EH (cell line): ENCODE measurements at places on chromosomes 1 and 21.

DNA sequence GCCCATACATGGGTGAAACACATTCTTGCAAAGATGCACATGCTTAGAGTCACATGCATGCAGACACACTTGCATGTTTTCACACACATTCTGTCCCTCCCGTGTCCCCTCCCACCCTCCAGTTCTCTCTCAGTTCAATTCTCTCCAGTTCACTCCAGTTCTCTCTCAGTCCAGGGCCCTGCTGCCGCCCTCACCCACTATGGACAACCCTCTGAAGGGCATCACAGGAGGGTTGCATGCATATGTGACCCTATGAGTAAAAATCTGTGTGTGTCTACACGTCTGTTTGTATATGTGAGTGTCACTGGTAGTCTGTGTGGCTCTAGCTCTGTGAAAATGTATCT lies 21.8 kb upstream of the ADGRB2 start:
- DNase-seq: no peak

DNA sequence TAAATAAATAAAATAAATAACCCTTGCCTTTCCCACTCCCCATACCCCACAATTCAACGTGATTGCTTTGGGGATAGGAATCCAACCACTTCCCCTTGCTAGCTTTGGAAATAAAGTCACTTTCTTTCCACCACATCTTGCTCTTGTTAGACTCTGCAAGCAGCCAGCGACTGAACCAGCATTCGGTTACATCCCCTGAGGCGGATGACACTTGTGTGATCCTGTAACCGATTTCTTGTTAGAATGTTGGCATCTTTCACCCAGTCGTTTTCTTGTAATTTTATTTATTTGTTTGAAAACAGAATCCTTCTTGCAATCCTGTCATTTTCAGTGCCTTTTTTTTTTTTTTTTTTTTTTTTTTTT lies 1.6 kb upstream of the IFNGR2 start:
- peak; percentile 91 for DNase-seq

DNA sequence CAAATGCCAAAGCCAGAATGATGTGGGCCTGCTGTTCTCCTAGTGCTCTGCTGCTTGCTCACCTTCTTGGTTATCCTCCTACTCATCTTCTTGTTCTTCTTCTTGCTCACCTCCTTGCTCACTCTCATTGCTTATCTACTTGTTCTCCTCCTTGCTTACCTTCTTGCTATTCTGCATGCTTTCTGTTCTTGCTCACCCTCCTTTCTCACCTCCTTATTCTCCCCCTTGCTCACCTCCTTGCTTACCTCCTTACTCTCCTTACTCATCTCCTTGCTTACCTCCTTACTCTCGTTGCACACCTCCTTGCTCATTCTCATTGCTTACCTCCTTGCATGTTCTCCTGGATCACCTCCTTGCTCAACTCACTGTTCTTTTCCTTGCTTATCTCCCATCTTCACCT lies at the start of gene OR14I1:
Gene OR14I1 (minus strand): TSS at position 53 of the 400 bp plus-strand sequence.
- DNase-seq: no peak

- peak; percentile 82 for DNase-seq
Observed at GRCh38 chr1:197464044-197464443, 196.0 kb downstream of the CRB1 start.

DNA sequence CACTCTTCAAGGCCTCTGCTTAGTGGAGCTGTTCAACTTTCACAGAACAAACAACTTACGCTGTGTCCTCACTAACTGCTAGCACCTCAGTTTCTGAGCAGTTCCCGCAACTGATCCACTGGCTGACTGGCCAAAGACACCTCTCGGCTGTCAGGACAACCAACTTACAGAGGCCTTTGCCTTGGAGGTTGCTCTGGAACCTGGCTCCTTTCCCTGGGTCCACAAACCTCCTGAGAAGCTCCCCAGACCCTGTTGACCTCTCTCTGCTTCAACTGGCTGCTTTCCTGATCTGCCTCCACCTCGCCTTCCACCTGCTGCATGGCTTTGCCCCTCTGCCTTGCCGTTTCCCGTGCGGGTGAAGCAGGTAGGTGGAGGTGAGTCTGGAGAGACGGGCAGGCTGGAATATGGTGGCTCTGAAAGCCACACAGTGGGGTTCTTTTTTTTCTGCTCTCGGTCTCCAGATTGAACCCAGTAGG lies 13.0 kb downstream of the BTBD19 start:
- no peak for DNase-seq

DNA sequence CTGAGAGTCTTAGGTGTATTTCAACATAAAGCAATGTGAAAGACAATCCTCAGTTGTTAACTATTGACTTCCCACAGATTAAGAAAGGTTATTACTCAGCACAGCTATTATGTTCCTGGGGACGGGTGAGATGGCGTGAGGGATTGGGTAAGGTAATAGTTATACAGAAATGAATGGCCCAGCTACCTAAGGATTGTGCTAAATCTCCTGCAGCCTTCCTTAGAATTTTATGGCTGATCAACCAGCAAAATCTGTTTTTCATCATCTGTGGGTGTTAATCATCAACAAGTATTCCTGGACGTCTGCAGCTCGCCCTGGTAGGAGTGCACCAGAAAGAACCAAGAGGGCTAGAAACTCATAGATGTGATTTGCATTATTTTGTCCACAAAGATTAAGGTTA lies 146.0 kb upstream of the IVNS1ABP start:
- peak; percentile 24 for DNase-seq

DNA sequence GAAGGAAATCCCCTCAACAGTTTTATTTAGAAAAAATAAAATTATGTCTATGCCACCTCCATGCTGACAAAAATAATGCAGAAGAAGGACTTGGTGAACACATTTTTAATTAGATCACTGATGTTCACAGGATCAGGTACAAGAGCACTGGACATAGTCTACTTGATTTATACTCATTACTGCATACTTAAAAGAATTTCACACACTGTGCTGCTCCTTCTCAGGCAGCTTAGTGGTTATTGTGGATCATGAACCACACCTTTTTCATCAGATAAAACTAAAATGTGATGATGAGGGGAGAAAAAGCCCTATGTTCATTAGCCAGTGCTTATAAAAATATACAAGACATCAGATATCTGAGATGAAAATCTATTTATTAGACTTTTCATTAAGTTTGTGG lies 103.3 kb upstream of the DPH5 start:
- no peak for DNase-seq
